ENCODE measurements at places on chromosomes 11 and 22.

GRCh38 chr22:41974691-41975290 is 5.5 kb downstream of the SEPTIN3 start:
- H3K27ac ChIP-seq = no peak overlapping the region
- H3K4me1 ChIP-seq = peaks cover 9% of the 10 kb centered on the region
- H3K4me3 ChIP-seq = peak overlapping the region; percentile 60
- peaks cover 73% of the 10 kb centered on the region for H3K27me3 ChIP-seq
- no peak for DNase-seq

DNA sequence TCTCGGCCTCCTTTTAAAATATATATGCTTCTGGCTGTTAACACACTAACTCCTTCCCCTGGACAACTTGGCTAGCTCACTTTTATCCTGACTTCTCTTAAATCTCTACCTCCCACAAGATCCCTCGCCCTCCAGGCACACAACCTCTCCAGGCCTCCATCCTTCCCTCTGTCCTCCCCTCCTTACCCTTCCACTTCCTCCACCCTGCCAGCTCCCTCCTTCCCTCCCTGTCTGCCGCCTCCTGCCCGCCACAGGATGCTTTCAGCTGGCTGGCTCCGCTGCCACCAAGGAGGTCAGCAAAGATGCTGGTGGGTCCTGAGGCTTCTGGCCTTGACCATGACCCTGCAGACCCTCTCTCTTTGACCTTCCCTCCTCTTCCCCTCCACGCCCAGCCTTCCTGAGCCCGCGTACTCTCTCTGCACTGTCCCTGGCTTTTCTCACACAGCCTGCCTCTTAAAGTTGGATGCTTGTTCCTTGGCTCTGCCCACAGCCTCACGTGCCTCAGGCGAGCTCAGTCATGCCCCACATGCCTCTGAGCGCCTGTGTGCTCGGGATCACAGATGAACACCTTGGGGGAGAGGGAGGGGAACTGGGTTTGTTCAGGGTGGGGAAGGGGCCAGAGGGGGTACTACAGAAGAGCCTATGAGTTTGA is 6.7 kb downstream of the NFAM1 start:
- peak overlapping the region; percentile 10 for H3K27ac ChIP-seq
- H3K4me1 ChIP-seq = peaks cover 30% of the 10 kb centered on the region
- no peaks in the 10 kb centered on the region for H3K36me3 ChIP-seq
- H3K27me3 ChIP-seq = no peaks in the 10 kb centered on the region

- H3K4me3 ChIP-seq = peak overlapping the region; percentile 65
- DNase-seq = no peak
- peaks cover 14% of the 10 kb centered on the region for H3K4me1 ChIP-seq
- peak overlapping the region; percentile 31 for H3K27ac ChIP-seq
Measured at GRCh38 chr11:134069426-134070341, 812 bp downstream of the JAM3 start.

- H3K36me3 ChIP-seq = no peaks in the 10 kb centered on the region
- no peak overlapping the region for H3K27ac ChIP-seq
- DNase-seq = no peak
- H3K4me3 ChIP-seq = no peak overlapping the region
Measured at GRCh38 chr11:103528046-103528445, 418.8 kb downstream of the DYNC2H1 start.

DNA sequence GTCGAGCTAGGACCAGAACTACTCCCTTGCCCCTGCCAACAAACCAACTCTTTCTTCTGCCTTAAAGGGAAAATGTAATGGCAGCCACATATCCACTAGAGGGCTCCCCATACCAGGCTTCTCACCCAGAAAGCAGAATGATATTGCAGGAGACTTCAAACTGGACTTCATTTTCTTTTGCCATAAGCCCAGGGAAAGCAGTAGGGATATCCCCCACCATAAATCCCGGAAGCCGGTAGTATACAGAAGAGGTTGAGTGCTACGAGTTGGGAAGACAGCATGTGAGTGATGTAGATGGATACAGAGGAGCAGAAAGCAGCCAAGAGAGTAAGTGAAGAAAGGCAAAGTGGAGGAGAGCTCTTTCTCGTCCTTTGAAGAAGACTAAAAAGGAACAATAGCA is 12.1 kb downstream of the PLAAT5 start:
- H3K27ac ChIP-seq = no peak overlapping the region
- no peaks in the 10 kb centered on the region for H3K4me1 ChIP-seq
- peaks cover 2% of the 10 kb centered on the region for H3K36me3 ChIP-seq
- no peak overlapping the region for H3K4me3 ChIP-seq
- DNase-seq = peak; percentile 54
- no peaks in the 10 kb centered on the region for H3K27me3 ChIP-seq
